ENCODE measurements at places on chromosomes 3 and 15.

- DNase-seq, result no peak
These were observed 113.4 kb downstream of the PLCH1 start for GRCh38 chr3:155631323-155632019.

- DNase-seq, result no peak
These were observed 30.7 kb upstream of the CYP11A1 start for GRCh38 chr15:74398183-74398582.

DNA sequence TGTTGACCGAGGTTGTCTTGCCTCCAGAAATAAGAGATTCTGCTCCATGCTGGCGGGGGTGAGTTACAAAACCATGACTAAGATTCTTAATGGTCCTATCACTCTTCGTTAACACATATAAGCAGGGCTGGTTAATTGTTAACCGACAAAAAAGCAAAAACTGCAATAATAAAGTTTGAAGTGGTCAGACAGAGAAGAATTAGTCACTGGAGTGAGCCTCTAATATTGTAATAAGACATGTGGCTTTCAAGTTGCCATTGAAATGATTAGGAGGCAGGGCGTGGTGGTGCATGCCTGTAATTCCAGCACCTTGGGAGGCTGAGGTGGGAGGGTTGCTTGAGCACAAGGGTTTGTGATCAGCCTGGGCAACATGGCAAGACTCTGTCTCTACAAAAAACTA lies 78.4 kb upstream of the NR2F2 start:
- DNase-seq, result no peak

- no peak for DNase-seq
These were observed 278.9 kb downstream of the OCA2 start for GRCh38 chr15:27820232-27820631.

GRCh38 chr3:1953536-1953935 lies 145.1 kb upstream of the CNTN4 start:
- no peak for DNase-seq

DNA sequence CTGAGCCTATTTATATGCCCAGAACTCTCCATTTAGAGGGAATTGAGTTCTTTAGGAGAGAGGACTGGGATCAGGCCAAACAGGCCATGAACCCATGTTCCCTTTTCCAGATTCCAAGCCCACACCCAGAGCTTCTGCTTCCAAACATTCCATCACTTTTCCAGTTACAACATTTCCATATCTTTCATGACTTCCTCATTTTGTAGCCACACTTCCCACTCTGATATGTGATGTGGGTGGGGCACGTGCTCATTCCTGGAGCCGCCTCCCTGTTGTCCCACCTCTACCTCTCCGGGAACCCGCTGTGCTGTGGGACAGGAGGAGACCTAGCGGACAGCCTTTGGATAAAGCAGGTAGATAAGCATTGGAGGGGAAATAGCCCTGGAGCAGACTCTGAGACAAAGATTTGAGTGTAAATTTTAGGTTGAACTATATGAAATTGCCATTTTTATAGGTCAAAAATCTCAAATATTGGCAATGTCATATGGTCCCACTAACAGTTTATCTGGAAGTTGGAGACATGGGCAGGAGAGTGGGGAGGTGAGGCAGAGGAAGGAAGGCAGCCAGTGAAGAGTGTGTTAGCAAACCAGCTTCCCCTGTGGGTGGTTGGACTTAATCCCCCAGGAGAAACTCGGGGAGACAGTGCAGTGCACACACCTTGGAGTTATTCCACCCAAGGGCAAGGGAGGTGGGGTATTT lies 31.8 kb downstream of the CYP8B1 start:
- DNase-seq, result no peak

GRCh38 chr3:71277341-71277740 lies 306.2 kb downstream of the FOXP1 start:
- no peak for DNase-seq

DNA sequence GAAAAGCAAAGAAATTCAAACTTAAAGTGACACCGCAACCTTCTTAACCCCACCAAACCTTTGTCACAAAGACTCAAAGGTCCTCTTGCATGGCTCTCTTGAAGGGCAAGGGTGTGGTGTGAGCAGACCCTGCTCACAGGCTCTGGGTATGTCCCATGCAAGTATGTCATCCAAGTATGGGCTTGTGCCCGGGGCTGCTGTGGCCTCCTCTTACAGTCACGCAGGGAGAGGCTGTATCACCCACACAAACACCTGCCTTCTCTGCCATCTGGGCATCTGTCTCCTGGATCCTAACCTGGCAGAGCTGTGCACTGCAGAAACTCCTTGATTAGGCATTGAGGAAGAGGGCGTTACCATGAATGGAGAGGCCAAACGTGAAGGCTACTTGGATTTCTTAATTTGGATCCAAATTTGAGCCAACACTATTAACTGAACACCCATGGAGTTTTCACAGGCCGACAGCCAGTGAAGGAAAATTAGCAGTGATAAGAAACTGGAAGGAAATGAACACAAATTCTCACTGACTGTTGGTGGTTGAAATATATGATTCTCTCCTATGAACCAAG lies 146.6 kb downstream of the DUT start:
- no peak for DNase-seq

DNA sequence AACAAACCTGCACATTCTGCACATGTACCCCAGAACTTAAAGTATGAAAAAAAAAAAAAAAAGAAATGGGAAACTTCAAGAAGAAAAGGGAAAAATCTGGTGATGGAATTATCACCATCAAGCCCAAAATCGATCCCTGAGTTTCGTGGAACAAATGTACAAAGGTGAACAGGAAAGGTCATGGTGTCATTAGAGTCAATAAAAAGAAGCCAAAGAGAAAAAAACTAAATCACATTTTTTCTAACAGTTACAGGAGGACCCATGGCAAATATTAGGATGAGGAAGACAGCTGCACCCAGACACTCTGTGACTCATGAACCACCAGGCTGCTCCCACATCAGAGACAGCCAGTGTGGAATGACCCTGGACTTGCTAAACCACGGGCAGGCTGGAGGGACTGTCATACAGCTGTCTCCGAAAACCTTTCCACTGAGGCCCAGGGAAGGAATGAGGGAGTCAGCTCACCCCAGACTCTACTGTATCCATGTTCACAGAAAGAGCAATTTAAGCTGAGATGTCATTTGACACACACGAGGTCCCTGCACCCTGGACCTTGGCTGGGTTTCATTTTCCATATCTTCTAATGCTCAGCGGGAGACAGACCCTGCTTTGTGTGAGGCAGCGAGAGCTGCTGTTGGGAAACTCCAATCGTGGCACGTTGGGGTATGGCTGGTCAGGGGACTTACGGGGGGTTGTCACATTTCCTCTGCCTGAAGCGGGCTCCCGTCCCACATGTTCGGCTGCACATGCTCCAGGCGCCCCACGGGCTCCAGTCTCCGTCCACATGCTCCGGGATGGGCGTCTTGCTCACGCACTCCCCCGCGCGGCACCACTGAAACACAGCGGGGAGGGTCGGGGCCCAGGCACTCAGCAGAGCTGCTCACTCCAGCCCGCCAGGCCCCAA lies 210.2 kb downstream of the ADAMTS17 start:
- peak; percentile 64 for DNase-seq

- no peak for DNase-seq
These were observed 132.7 kb downstream of the KLF13 start for GRCh38 chr15:31459400-31459748.

DNA sequence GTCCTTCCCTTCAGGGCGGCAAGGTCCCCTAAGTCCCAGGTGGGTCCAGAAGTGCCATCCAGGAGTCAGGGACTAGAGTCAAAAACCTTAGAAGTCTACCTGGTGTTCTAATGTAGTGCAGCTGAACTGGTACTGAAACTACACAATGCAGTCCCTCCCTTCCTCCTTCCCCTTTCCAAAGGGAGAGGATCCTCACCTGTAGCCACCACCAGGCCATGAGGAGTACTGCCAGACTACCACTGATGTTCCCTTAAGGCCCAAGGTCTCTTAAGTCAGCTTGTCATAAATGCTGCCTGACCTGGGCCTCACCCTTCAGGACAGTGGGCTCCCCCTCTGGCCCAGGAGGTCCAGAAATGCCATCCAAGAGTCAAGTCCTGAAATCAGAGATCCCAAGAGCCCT lies 98.9 kb downstream of the ULK4 start:
- no peak for DNase-seq

- no peak for DNase-seq
These were observed 176.8 kb downstream of the EPHA6 start for GRCh38 chr3:96991231-96991630.

DNA sequence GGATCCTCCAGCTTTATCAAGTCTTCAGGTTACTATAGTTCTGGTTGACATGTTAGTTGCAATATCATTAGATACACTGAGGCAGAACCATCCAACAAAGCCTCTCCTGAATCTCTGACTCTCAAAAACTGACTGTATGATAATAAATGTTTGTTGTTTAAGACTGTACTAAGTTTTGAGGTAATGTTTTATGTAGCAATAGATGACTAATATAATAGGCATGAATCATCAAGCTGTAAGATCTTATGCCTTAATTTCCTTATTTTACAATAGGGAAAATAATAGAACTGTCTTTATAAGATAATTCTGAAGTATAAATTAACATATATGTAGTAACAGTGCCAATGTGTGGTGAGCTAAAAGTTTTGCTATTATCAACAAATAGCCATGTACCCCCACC lies 88.9 kb upstream of the TBC1D5 start:
- DNase-seq, result no peak

GRCh38 chr3:3599016-3599415 lies 200.2 kb upstream of the LRRN1 start:
- DNase-seq, result no peak

- no peak for DNase-seq
These were observed 187.8 kb downstream of the TLE3 start for GRCh38 chr15:69909719-69910444.

DNA sequence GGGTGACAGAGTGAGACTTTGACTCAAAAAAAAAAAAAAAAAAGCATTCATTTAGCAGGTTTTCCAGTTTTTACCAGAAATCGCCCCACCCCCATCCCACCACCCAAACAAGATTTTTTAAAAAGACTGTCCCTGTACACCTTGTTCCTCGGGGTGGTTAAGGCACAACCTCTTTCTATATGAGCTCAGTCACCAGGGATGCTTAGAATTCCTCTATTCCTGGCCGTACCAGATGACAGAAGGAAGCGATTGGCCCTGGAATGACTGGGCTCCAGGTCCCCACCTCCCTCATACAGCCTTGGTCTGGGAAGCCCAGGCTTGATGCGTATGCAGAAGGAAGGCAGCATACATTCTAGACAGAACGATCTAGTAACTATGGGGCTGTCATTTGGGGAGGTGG lies 25.6 kb downstream of the IDH2 start:
- no peak for DNase-seq

DNA sequence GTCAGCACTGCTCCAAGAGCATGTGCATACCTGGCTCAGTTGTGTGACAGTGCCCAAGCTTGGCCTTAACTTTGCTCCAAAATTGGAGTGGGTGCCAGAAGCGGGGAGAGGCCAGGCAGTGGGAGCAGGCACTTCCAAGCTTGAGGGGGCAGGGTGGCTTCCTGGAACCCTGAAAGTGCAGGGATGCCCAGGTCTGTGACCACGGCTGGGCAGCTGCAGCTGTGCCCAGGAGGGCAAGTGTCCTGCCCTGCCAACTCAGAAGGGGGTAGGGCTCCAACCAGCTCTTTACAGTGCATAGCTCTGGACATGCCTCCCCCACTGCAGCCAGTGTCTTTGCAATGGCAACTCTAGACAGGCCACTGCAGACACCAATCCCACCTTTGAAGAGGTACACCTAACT lies 478.6 kb downstream of the OTOL1 start:
- no peak for DNase-seq

DNA sequence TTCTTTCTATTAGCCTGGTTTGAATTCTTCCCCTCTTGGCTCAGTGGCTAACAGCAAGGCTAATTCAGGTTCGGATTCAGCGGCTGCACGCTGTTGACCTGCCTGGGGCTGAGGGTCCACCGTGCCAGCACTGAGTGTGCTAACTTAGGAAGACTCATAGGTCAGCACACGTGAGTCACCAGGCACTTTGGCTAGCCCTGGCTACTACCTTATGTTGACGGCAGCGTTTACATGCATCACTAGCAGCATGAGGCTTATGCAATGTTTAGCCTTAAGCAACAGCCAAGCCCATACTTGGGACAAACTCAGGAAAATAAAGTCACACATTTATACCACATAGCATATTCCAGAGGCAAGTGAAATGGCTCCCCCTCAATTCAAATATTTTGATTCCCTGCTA lies 137.7 kb downstream of the RAB11A start:
- DNase-seq, result no peak

DNA sequence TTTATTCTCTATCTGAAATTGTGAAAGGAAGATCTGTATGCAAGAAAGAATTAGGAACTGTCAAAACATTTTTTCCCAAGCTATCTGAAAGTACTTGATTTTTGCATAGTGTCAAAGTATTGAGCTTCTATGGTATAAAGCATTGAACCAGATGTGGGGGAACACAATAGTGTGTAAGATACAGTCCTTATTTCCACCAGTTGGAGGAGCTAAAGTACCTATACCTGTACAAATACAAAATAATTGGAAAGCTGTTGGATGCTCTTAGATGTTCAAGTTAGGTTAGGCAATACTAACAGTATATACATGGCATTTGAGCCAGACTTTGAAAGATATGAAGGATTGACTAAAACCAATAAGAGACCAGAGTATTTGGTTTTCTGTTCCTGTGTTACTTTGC lies 148.4 kb downstream of the B3GALNT1 start:
- DNase-seq, result no peak

DNA sequence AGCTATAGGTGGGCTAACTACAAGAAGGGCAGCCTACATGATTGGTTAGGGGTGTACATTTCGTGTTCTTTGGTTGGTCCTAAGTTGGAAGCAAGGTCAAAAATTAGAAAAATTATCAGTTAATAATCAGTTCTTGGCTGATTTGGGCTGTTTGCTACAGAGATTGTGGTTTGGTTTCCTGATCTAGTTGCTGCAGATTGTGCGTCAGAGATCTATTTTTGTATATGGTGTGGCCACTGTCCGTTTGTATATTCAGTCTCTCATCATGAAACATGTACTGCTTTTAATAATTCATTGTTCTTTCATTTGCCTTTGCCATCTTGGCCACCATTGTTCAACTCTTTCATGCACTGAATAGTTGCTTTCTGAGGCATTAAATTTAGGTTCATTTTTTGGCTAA lies 80.9 kb downstream of the LRRC3B start:
- no peak for DNase-seq

DNA sequence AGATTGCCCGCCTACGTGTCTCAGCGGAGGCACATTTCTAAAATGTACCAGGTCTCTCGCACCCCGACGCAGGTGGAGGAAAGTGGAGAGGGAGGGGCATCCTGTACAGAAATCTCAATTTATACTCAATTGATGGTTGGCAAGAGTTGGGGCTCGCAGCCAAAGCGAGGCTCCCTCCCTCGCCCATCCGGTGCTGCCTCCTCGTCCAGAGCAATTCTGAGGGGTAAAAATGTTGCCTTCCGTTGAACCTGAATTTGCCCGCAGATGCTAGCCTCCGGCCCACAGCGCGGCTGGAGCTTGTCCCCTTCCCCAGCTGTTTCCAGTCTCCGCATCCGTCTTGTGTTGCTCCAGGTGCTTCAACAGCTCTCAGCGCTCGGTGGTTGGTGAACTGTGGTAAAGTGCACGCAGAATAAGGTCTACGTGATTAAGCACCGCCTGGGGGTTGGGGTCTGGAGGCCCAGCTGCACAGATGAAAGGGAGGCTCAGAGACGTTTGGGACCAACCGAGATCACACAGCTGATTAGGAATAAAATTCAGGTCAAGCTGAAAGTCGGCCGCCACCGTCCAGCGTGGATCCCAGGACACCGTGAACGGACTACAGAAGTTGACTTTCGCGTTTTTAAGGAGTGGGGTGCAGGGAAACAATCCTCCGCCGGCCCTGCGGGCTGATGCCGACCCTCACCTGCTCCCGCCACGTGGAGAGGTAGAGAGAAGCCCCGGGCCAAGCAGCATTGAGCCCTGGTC lies 846 bp upstream of the POLG start:
- peak; percentile 73 for DNase-seq

- no peak for DNase-seq
These were observed 329.1 kb downstream of the FOXP1 start for GRCh38 chr3:71254281-71255057.

All from femur (tissue), 1 donor.